Renal cortex interstitium (tissue), 15 donors: ENCODE measurements at places on chromosomes 7 and 10. TPM values are rescaled to one million over a fixed set of nuclear protein-coding genes. Genes with fewer than 3 reads are reported as not detected.
A peak's percentile ranks its signal among the peaks of the same experiment; 100 is the strongest.

GRCh38 chr10:35611750-35612149, 6.6 kb downstream of the GJD4 start:
- no peak for DNase-seq

DNA sequence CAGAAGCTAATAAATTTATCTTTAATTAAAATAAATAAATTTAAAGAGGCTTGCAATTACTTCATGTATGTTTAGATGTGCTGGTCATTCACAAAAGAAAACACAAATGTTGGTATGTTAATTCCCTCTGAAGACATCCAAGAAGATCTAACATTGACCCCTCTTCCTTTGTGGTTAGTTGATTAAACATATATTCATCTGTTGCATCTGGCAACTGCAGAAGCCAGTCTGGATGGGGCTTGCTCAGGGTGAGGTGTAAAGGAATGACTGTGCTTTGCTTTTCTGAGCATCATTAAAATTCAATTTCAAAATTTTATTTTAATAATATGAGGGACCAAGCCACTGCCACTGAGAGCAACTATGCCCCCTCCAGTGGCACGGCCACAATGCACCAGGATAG, 36.4 kb upstream of the FERD3L start:
- DNase-seq = no peak

DNA sequence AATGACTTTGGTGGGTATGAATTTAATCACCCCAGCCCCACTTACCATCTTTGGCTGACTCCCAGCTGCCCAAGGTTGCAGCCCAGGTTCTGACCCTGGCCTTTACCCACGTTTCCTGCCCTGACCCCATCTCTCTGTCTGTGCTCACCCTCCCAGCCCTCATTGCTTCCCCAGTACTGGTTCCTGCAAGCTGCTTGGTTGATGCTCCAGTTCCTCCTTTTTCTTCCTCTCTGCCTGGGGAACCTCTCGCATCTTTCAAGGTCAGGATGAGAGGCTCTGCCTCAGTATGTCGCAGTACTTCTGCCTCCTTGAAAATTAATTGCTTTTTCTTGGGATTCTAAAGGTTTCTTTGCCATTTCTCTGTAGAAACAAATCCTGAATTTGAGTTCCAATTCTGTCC, 263.8 kb upstream of the ZNF32 start:
- no peak for DNase-seq

DNA sequence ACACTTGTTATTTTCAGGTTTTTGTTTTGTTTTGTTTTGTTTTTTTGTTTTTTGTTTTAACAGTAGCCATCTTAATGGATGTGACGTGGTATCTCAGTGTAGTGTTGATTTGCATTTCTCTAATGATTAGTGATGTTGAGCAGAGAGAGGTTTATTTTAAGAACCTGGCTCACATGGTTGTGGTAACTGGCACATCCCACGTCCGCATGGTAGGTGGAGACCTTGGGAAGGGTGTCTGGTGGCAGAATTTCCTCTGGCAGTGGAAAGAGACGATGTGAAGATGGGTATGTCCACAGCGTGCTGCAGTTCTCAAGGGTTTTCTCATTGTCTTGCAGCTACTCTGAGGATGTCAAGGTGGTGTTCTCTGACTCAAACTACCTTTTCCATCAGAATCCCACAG, 252.2 kb downstream of the GALNT17 start:
- no peak for DNase-seq

GRCh38 chr7:36777062-36777461, 52.8 kb upstream of the AOAH start:
- no peak for DNase-seq

DNA sequence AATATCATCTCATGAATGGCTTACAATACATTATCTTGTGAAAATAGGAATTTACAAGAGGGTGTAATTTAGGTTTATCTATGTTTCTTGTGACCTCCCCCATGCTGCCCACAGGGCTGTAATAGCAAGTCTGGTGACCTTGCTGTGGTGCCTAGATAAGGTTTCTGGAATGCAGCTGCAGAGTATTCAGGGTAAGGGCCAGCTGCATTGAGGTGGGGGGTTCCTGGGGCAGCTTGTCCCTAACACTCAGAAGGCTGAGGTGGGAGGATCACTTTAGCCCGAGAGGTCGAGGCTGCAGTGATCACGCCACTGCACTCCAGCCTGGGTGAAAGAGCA, 5.3 kb upstream of the DHTKD1 start:
- no peak for DNase-seq

DNA sequence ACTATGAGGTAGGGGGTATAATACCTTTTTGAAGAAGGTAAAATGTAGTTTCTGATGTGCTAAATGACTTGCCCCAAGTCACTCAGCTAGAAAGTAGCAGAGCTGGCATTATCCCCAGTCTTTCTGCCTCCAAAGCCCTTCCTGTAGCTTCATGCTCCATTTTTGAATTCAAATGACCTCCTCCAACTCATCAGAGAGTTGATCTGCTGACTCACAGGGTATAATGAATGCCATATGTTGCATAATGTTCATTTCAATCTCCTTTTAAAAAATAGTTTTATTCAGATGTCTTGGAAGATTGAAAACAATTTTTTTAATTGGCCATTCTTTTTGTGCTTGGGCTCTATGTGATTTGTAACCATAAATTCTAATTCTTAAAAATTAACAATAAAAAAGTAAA, 272.8 kb upstream of the IMMP2L start:
- DNase-seq = no peak

DNA sequence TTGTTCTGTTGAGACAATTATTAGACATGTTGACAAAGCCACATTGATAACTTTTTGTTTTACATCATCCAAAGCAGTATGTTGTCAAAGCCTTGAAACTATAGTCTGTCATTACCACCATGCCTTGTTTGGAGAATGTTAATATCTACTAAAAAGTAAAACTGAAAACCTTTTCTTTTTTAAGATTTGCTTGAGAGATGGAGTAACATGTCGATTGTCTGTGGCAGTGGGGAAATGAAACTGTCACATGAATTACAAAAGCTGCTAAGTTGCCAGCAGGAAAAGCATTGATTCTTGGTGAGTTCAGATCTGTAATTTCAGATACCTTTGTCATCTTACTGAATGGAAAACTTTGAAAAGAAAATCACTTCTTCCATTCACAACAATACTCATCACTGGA, 69.1 kb downstream of the TFPI2 start:
- no peak for DNase-seq

DNA sequence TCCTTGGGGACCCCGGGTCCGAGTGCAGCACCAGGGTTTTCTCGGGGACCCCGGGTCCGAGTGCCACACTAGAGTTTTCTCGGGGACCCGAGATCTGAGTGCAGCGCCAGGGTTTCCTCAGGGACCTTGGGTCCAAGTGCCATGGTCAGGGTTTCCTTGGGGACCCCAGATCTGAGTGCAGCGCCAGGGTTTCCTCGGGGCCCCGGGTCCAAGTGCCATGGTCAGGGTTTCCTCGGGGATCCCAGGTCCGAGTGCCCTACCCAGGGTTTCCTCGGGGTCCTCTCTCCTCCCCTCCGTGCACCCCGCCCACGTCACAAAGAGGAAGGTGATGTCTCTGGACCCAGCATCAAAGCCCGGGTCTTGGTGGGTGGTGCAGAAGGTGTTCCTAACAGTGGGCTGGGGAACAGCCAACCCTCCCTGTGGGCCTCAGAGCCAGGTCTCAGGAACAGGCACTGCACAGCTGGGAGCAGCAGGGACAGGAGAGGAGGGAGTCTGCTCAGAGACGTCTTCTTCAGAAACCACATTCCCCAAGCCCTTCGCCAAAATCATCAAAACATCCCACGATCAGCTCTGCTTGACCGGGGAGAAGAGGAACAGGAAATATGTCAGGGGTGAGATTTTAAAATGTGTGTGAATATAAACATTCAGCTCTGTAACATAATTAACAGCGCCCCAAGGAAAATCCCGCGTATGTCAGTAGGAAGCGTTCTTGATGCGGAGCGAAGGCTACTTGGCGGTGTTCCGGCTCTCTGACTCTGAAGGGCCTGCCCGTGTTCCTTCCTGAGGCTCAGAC, 540.7 kb downstream of the DNAJB6 start:
- no peak for DNase-seq

DNA sequence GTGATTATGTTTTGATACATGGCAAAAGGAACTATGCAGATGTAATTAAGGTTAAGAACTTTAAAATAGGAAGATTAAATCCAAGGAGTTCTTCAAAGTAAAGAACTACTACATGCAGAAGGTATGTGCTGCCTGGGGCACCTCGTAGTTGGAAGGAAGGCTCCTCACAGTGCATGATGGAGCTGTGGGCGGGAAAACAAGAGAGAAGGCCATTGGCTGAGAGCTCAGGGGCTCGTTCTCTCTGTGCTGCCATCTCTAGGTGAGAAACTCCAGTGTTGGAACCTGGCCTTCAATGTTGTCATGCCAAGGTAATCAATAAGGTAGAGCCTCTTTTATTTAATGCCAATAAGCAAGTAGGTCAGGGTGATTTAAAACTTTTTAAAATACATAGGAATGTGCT, 391.4 kb upstream of the ETV1 start:
- DNase-seq = no peak

DNA sequence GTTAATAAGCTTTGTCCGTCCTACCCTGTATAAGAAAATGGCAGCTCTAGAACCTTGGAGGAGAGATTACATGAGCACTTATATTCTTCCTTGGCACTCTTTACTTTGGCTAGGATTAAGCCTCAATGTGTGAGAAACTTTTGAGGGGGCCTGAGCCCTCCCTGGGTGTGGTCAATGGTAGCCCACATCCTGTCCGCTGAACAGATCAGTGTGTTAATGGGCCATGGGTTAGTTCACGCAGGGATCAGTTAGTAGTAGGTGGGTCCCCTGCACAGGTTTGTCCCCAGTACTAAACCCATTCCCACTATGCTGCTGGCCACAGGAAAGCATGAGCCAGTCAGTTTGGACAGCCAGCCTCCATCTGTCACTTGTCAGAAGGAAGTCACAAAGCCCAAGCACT, 20.2 kb upstream of the IKZF1 start:
- DNase-seq = no peak

DNA sequence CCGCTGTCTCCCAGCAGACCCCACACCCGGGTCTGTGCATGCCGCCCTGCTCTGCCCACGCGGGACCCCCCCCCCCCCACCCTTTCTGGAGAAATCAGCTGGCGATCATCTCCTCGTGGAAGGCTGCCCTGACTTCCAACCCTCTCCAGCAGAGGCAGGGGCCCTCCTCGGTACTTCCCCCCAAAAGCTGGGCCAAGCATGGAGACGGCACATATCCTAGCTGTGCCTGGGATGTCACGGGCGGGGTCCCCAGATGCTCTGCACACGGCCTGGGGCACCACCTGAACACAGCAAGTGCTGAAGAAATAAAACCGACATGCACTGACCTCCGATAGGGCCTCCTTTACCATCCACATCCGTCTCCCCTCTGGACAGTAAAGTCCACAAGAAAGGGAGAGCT, 96.0 kb downstream of the DIP2C start:
- DNase-seq = no peak

DNA sequence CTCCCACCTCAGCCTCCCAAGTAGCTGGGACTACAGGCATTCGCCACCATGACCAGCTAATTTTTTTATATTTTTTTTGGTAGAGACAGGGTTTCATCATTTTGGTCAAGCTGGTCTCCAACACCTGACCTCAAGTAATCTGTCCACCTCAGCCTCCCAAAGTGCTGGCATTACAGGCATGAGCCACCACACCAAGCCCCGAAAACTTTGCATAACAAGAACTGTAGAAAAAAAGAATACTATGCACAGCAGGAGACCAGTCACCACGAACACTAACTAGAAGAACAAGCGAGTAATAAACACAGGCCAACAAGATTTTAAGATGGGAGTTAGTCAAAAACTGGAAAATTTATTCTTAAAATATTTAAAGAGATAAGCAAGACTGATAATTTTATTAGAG, 447.0 kb downstream of the ETV1 start:
- DNase-seq = no peak

GRCh38 chr10:5284311-5285057, 80.3 kb upstream of the UCN3 start:
- DNase-seq = peak; percentile 9

- peak; percentile 66 for DNase-seq
Observed at GRCh38 chr10:67520924-67521520, 175.0 kb downstream of the CTNNA3 start.

GRCh38 chr10:11712744-11713143, 29.4 kb upstream of the ECHDC3 start:
- DNase-seq = no peak

DNA sequence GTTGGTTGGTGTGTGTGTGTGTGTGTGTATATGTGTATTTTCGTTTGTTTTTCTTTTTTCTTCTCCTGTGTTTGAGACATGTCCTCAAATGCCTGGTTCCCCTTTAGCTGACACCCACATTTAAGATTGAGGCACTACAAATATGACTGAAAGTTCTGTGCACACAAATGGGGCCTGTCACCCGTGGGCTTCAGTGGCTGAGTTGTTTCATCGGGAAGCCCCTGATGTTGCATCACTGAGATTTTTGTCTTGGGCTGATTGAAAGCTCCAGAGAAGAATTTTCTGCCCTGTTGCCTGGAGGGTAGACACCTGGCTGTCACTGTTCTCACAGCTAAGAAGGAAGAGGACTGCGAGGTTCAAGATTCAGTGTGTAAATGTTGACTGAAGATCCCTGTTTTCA, 283.8 kb upstream of the C7orf33 start:
- no peak for DNase-seq

GRCh38 chr7:16463520-16463919, 2.0 kb downstream of the SOSTDC1 start:
- no peak for DNase-seq

GRCh38 chr10:60649485-60650377, 128.5 kb upstream of the CDK1 start:
- no peak for DNase-seq

- no peak for DNase-seq
Observed at GRCh38 chr7:135369405-135369804, 135.8 kb downstream of the STRA8 start.

DNA sequence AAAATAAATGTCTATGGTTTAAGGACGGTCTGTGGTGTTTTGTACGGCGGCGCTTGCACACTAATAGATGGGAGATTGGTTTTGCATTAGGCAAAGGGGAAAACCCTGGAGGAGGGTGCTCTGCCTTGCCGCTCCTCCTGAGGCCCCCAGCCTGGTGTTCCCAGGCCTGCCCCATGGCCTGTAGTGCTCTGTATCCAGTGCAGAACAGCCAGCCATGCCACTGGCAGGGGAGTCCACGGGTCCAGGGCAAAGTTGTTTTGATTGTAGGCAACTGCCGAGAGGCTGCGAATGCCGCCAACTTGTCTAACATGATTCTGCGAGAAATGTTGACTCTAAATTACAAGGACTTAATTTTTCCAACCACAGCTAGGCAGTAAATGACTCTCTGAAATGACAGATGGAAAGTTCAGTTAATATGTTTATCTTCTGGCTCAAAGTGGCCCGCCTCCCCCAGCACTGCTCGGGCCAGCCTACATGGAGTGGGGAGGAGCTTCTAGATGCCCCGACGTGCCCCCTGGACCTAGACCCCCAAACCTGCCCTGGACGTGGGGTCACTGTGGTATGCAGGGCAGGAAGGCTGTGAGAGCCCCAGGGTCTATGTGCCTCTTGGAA, 104.6 kb upstream of the GDF10 start:
- DNase-seq = no peak

- no peak for DNase-seq
Observed at GRCh38 chr10:38093816-38094157, 350 bp upstream of the ZNF37A start.

- DNase-seq = no peak
Observed at GRCh38 chr7:95607561-95607960, 11.2 kb upstream of the PDK4 start.

- no peak for DNase-seq
Observed at GRCh38 chr7:2777898-2778535, 66.1 kb downstream of the GNA12 start.

OGDHL gene
- 60.0 TPM for polyA plus RNA-seq

CYP51A1 gene
- polyA plus RNA-seq = 99.3 TPM

UNCX gene
- 14.9 TPM for polyA plus RNA-seq

CFAP46 gene
- polyA plus RNA-seq = 7.7 TPM

GHITM gene
- polyA plus RNA-seq = 167 TPM

RBM20 gene
- 4.9 TPM for polyA plus RNA-seq

GPRIN2 gene
- polyA plus RNA-seq = 7.0 TPM

OR2A12 gene
- polyA plus RNA-seq = 0.06 TPM

RBP4 gene
- 0.93 TPM for polyA plus RNA-seq
